ENCODE measurements at places on chromosomes 12 and 14. TPM values are rescaled to one million over a fixed set of nuclear protein-coding genes. Genes with fewer than 3 reads are reported as not detected.

NUAK1 gene
- 2.1 TPM for total RNA-seq

RIPK3 gene
- 70.1 TPM for total RNA-seq

CCDC198 gene
- not detected for total RNA-seq

KRT83 gene
- not detected for total RNA-seq

ERG28 gene
- 14.9 TPM for total RNA-seq

EVL gene
- total RNA-seq = 93.7 TPM

GRCh38 chr14:61322011-61322798 is 826 bp downstream of the PRKCH start:
- DNase-seq = peak; percentile 87

DNA sequence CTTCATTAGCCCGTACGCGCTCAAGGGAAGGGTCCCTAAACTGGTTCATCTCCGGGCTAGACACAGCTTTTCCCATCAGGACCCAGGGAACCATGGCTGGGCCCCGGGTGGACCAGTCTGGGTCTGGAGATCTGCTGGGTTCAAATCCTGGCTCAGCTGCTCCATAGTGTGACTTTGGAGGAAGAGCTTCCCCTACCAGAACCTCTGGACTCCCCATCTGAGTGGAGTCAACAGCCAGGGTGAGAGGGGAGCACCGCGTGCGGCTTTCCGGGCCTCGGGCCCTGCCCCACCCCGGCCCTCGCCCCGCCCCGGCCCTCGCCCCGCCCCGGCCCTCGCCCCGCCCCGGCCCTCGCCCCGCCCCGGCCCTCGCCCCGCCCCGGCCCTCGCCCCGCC is 41.2 kb downstream of the BEGAIN start:
- DNase-seq = no peak

GRCh38 chr12:76144245-76144549 is 59.7 kb upstream of the NAP1L1 start:
- peak; percentile 61 for DNase-seq

DNA sequence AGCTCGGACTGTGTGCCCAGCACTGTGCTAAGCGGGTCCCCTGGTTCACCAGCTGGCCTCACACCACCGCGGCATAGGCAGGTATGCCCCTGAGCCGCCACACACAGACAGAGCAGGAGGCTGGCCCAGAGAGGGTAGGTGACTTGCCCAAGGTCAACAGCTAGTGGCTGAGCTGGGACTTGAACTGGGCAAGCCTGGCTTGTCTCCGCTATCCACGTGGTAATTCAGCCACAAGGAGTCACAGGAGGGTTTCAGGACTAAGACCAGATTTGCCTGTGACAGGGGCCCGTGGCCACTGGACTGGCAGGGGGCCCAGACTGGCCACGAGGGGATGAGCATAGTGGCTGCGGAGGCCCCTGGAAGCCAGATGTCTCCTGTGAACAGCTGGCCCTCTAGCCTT is 47.7 kb downstream of the NCOR2 start:
- DNase-seq = no peak

- DNase-seq = no peak
Measured at GRCh38 chr12:45938566-45938965, 51.8 kb downstream of the SCAF11 start.

- no peak for DNase-seq
Measured at GRCh38 chr12:28226705-28227104, 36.4 kb downstream of the CCDC91 start.

DNA sequence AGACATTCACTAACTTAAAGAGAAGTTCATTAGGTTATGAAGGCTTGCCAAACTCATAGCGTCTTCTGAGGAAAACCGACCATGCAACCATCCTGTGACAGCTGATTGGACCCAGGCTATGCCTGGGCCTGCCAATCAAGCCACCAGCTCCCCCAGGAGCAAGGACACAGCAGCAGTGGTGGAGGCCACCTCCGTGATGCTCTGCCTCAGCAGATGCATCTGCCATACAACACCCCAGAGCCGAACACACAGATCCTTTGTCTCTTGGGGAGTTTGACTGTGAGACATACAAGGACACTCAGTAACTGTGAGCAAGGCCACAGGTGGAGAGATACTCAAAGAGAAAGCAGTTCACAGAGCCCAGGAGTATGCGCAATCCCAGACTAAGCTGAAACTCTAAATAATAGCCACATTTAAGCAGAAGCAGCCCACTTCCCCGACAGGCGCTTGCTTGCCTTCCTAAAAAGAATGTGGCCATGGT is 10.0 kb upstream of the CNIH1 start:
- DNase-seq = no peak

DNA sequence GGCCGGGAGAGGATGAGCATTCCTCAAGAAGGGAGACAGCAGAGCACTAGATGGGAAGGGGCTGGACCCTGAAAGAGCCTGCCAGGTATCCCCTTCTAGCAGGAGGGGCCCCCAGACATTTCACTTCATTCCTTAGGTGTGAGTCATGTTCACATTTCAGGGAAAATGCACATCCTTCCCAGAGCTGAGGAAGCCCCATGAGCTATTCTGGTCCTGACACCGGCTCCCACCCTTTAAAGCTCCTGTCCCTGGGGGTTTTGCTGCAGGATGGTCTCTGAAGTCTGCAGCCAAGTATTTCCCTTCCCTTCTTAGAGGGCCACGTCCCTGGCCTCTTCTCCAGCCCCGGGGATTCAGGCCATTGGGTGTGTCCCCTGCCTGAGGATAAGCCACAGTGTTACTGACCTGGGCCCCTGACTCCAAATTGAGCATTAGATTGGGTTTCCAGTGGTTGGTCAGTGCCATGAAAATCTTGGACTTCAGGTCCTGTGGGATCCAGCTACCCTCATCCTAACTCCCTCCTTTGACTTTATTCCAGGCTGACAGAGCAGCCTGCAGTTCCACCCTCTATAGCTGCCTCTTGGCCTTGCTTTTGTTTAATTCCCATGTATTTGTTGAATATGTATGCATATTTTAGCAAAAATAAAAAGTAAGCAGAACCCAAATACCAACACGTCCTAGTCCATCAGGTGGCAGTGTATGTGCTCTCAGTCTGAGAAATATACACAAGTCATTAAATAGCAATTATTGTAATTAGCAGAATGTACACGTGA is 267.1 kb downstream of the CACNA1C start:
- DNase-seq = no peak

DNA sequence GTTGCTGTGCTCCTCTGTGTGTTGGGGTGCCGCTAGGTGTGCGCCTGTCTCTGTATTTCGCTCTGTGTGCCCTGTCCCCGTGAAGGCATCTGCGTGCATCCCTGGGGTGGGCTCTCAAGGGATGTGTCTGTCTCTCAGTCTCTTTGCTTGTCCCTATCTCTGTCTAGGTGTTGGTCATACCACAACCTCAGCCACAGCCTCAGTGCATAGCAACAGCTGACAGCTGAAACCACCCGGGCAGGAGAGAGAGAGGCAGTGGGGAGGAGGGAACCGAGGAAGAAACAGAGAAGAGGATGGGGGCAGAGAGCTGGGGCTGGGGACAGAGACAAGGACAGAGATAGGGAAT is 953 bp upstream of the NXPH4 start:
- DNase-seq = peak; percentile 33

DNA sequence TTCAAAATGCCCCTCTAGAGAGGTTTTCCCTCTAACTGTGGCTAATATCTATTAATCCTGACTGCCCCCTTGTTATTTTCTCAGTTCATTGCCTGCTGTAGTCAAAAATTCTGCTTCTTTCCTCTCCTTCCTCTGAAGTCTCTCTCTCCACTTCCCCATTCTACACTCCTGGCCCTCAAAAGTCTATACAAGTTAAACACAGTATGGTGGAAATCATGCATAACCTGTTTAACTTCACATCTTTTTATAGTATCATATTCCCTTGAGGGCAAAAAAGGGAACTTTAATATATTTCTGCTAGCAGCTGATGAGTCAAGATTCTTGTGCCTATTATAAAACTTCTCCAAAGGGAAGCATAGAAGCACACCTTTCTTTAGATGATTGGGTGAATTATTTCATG is 16.7 kb downstream of the GRIP1 start:
- DNase-seq = no peak

DNA sequence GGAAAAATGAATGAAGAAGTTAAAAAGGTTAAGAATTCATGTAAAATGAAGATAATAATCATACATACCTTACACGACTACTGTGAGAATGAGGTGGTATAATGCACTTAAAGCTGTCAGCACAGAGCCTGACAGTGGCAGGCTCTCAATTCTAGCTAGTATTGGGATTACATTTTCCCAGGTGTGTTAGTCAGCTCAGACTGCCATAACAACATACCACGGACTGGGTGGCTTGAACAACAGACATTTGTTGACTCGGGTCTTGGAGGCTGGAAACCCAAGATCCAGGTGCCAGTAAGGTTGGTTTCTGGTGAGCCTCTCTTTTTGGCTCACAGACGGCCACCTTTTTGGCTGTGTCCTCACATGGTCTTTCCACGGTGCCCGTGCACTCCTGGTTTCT is 167.8 kb downstream of the CHST11 start:
- DNase-seq = no peak

DNA sequence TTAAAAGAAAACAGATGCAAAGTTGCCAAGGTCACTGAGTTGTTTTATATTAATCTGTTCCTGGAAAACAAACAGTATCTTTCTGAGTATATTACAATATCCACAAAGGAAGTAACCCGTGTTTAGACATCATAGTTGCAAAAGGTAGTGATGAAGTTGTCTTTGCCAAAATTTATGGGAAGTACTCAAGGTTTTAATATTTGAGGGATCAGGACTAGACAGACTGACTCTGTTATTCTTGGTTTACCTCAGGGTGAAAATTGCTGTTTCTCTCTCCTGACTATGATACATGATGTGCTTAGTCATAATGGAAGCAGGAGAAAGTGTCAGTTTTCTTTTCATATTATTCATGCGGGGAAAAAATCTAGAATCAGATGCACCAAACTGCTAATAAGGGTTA is 28.3 kb downstream of the TMEM233 start:
- DNase-seq = no peak

GRCh38 chr12:29398495-29398894 is 17.5 kb upstream of the ERGIC2 start:
- DNase-seq = no peak

DNA sequence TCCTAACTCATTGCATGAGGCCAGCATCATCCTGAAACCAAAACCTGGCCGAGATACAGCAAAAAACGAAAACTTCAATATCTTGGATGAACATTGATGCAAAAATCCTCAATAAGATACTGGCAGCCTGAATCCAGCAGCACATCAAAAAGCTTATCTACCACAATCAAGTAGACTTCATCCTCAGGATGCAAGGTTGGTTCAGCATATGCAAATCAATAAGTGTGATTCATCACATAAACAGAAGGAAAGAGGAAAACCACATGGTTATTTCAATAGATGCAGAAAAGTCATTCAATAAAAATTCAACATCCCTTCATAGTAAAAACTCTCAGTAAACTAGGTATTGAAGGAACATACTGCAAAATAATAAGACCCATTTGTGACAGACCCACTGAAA is 56.5 kb upstream of the PPFIA2 start:
- no peak for DNase-seq

GRCh38 chr14:87542288-87542687 is 450.7 kb downstream of the GALC start:
- DNase-seq = no peak

Measured in Peyer's patch (tissue), 4 donors.